SW 1271 (cell line): ENCODE measurements at places on chromosomes 1 and 21.

GRCh38 chr1:6299557-6300165, 38.8 kb upstream of the GPR153 start:
- no peak for DNase-seq

- DNase-seq = no peak
These were observed 88.9 kb upstream of the COL11A1 start for GRCh38 chr1:103197216-103197615.

DNA sequence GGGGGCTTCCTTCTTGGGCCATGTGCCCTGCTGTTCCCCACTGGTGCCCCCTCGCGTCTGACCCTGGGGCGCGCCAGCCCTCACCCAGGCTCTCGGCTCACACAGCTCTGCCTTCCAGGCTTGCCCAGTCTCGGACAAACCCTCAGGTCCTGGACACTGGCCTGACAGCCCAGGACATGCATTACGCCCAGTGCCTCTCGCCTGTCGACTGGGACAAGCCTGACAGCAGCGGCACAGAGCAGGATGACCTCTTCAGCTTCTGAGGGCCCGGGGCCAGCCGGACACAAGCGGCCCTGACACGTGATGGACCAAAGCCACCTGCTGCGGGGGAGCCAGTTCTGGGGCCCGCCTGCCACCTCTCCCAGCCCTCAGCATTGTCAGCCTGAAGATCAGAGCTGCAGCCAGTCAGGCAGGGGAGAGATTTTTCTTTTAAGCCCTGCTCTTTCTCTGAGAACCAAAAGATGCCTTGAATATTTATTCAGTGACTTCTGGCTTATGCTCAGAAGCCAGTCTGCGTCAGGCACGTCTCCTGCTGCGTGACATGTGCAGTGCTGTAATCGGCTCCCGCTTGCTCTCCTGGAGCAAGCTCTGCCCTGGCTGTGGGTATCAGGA, 23.4 kb downstream of the LDLRAP1 start:
- no peak for DNase-seq

DNA sequence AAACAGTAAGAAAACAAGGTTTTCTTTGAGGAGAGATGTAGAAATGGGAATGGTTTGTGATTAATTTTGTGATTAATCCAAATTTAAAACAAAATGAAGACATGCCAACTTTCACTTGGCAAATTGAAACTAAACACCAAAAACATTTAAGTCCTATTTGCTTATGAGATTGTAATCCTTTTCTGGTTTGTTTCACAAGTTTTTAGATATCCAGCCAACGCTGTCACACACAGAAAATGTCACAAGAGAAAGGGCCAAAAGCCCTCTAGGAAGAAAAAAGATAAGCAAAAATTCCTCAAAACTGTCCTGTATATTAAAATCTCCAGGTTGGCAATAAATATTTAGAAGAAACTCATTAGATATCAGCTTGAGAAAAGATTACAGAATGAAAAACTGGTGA, 2.5 kb downstream of the USH2A start:
- DNase-seq = no peak
